Mesothelial cell of epicardium (in vitro differentiated cells): ENCODE measurements at places on chromosomes 6 and 20.

DNA sequence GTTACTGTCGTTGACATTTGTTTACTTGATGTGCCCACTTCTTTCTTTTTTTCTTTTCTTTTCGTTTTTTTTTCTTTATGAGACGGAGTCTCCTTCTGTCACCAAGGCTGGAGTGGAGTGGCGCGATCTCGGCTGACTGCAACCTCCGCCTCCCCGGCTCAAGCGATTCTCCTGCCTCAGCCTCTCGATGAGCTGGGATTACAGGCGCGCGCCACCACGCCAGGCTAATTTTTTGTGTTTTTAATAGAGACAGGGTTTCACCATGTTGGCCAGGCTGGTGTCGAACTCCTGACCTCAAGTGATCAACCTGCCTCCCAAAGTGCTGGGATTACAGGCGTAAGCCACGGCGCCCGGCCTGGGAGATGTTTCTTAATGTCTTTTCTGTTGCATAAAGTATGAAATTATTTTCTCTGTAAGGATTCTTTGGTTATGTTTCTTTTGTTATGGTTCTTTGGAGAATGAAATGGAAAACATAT, 33.3 kb upstream of the PRSS16 start:
- DNase-seq, result no peak

GRCh38 chr20:54212226-54212625, 4.3 kb downstream of the PFDN4 start:
- DNase-seq, result no peak

- no peak for DNase-seq
Measured at GRCh38 chr6:16756660-16757255, 4.5 kb downstream of the ATXN1 start.

DNA sequence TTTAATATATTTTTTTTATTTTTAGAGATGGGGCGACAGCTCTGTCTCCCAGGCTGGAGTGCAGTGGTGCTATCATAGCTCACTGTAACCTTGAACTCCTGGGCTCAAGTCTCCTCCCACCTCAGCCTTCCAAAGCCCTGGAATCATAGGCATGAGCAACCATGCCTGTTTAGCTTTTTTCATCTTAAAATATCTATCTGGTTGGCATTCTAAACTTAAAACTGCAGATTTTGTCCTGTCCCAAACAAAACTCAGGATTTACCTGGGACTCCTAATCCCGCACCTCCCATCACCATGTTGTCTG, 124.7 kb downstream of the SULF2 start:
- no peak for DNase-seq

DNA sequence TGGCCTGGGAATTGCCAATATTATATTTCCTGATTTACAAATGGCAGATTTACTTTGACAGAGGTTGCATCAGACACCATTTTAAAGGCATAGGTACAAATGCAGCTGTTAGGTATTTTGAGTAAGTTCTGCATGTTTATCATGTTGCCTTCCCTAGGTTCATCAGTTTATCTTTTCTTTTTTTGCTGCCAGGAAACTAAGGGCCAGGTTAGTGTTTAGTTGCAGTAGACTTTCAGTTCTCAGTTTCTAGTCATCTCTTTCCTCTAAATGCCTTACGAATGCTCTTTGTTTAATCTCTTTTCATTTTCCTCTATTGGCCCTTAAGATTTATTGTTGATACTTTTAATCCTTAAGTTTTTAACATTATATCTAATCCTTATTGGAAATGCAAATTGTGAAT, 129.9 kb downstream of the SMAP1 start:
- no peak for DNase-seq

DNA sequence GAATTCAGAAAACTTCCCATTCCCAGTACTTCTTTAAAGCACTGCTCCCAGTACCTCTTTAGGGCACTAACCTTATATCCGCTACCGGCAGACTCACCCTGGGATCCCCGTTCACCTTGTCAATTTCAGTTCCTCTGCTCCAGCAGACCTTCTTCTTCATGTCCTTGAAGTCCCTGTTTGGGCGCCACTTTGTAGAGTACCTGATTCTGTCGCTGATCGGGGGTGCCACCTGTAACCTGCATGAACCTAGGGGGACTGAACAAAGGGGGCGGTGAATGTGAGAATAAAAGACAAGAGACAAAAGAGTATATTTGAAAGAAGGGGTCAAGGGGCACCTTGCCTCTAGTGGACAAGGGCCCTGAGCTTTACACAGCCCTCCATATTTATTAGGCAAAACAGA, 4.9 kb upstream of the GINS1 start:
- DNase-seq, result no peak

- no peak for DNase-seq
Measured at GRCh38 chr6:29792123-29793035, 35.2 kb upstream of the HLA-G start.
